Esophagus muscularis mucosa (tissue), 4 donors: ENCODE measurements at places on chromosomes 12 and 14. TPM values are rescaled to one million over a fixed set of nuclear protein-coding genes. Genes with fewer than 3 reads are reported as not detected.

Gene DUSP16
- total RNA-seq: 15.4 TPM

DNA sequence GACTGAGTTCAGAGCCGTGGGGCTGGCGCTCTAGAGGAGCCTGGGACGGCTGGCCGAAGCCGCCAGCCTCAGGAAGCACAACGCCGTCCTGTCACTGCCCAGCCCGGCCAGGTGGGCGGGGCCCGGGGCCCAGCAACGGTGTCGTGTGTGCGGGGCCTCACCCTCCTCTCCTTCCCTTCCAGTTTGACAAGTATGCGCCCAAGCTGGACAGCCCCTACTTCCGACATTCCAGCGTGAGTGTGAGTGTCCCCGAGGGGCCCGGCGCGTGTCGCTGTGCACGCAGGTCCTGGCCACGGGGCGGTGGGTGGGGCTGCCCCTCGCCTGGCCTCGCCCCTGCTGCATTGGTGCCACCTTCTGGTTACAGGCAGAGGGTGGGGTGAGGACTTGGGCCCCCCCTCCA is 38.3 kb downstream of the LRCOL1 start:
- no peak for DNase-seq

Gene APOF
- not detected for total RNA-seq

Gene HOTAIR
- not detected for total RNA-seq

DNA sequence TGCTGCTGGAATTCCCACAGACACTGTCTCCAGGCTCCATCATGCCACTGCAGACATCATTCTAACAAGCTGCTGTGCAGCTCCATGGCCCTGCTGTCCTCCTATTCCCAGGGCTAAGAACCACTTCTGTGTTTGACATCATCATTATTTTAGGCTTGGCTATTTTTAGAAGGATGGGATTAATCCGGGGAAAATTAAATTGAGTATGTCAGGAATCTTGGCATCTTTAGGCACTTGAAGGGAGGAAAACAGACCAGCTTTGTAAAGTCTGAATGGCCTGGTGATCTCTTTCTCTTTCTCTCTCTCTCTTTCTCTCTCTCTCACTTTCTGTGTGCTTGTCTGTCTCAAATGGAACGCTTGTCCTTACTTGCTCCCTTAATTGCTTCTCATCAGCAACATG is 568.3 kb upstream of the FLRT2 start:
- DNase-seq: no peak

DNA sequence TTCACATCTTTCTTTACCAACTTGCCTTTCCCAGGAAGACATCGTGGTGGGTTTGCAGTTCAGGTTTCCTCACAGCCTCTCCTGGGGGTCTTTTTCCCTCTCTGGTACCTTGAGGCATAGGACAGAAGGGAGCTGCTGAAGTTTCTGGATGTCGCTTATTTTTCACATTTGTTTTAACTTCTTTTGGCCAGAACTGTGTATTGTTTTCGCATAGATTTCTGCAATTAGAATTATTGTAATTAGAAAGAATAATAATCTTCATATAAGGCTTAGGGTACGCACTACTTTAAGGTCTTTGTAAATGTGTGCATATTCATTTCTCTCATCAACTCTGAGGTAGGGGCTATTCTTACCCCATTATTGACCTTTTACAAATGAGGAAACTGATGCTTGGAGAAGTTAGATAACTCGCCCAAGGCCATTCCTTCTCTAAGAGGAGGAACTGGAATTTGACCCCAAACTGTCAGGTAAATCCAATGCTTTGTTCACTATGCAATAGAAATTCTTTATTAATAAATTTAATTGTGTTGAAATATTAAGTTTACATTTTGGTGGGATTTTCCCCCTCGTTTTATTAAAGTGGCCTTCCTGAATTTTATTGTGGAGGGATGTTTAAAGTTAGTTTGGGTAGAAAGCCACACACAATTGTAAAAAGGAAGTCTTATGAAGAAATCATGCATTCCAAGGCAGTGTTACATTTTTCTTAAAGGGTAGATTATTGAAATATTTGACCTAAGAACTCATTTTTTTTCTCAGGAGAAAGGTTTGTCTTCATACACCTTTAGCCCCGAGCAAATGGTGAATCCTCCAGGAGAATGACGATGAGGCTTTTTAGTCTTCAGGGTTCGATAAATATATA is 12.1 kb upstream of the SLC38A2 start:
- DNase-seq: no peak

Gene IL25
- not detected for total RNA-seq

DNA sequence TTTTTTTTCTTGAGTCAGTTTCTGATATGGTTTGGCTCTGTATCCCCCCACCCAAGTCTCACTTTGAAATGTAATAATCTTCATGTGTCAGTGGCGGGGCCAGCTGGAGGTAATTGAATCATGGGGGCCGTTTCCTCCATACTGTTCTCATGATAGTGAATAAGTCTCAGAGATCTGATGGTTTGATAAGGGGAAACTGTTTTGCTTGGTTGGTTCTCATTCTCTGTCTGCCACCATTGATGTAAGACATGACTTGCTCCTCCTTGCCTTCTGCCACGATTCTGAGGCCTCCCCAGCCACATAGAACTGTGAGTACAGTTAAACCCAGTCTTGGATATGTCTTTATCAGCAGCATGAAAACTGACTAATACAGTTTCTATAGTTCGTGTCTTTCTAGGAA is 42.9 kb downstream of the WNK1 start:
- DNase-seq: no peak

DNA sequence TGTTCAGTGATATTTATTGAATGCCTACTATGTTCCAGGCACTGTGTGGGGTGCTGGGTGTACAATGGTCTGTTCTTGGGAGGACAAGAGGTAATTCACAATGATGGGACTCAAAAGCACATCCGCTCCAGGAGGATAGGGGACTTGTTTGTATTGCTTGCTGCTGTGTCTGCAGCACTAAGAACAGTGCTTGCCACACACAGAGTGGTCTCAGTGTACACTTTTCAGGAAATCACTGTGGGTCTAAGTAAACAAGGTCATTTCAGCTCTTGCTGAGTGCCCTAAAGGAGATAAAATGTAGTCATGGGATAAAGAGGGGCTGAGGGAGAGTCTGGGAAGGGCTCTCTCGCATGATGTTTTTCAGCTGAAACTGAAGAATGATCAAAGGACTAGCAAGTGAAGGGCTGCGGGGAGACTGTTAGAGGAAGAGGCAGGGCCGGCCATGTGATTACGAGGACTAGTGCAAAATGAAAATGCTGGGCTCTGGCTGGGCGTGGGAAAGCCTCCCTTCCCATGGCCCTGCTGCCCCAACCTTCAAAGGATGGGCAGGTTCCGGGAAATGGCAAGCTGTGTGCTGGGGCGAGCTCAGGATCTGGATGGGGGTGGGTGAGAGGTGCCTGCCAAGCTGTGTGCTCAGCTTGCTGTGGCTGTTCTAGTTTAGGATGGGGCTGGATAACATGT is 39.1 kb downstream of the ADCK1 start:
- DNase-seq: no peak

DNA sequence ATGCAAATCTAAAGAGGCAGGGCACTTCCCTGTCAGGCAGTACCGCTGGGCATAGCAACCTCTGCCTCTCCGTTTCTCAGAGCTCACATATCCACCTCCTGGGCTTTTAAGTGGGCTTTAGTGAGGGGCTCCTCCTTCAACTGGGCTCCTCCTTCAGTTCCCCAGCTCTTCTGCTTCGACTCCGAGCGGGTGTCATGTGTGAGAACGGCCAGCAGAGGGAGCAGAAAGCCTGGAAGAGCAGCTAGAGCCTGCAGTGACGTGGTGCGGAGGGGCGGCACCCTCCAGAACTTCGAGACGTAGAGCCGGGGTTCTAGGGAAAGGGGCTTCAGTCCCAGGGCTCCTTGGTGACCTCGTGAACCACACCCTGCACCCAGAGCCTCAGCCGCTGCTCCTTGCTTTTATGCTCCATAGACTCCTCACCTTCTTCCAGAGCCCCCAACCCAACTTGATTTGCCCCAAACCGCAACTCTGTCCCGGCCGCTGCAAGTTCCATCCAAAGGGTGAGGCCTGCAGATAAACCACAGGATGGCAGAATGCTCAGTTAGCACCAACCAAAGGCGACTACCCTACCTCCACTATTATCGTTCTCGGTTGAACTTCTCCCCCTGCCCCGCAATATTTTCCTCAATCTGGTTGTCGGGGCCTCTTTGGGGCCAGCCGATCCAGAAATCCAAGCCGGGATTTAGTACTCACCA is 383 bp upstream of the GLI1 start:
- DNase-seq: peak; percentile 97
